ENCODE measurements at places on chromosomes 12 and 14. TPM values are rescaled to one million over a fixed set of nuclear protein-coding genes. Genes with fewer than 3 reads are reported as not detected.

GRCh38 chr12:68803948-68804656 is 3.9 kb upstream of the MDM2 start:
- no peak overlapping the region for H3K4me3 ChIP-seq
- no peak overlapping the region for H3K27ac ChIP-seq
- H3K36me3 ChIP-seq = no peaks in the 10 kb centered on the region
- DNase-seq = peak; percentile 24

GRCh38 chr14:94320243-94320642 is 2.9 kb downstream of the SERPINA6 start:
- H3K36me3 ChIP-seq = no peaks in the 10 kb centered on the region
- no peak overlapping the region for H3K4me3 ChIP-seq
- no peaks in the 10 kb centered on the region for H3K4me1 ChIP-seq
- no peaks in the 10 kb centered on the region for H3K27me3 ChIP-seq
- no peak for DNase-seq
- no peak overlapping the region for H3K27ac ChIP-seq

DNA sequence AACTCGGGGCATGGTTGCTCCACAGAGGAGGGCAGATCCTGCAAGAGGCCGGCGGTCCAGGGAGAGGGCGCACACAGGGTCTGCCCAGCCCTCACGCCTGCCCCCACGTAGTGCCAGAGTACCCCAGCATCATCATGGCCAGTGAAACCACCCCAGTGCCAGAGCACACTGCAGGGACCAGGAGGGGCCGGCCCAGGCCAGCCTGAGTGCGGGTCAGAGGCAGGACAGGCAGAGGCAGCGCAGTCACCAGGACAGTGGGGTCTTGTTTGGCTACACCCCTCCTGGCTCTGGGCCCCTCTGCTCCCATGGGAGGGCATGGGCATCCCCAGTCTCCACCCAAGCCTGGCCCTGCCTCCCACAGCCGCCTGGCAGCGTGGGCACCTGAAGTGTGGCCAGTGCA is 34.7 kb downstream of the LRCOL1 start:
- no peaks in the 10 kb centered on the region for H3K27me3 ChIP-seq
- H3K36me3 ChIP-seq = peaks cover 38% of the 10 kb centered on the region
- no peak overlapping the region for H3K27ac ChIP-seq
- no peak overlapping the region for H3K4me3 ChIP-seq
- no peaks in the 10 kb centered on the region for H3K4me1 ChIP-seq

GRCh38 chr14:75982266-75983018 is 647 bp upstream of the TGFB3 start:
- peak; percentile 95 for DNase-seq
- no peaks in the 10 kb centered on the region for H3K27me3 ChIP-seq
- H3K36me3 ChIP-seq = no peaks in the 10 kb centered on the region
- peak overlapping the region; percentile 93 for H3K27ac ChIP-seq

Gene RNASE3
- total RNA-seq = 0.31 TPM

- no peak overlapping the region for H3K27ac ChIP-seq
- no peak for DNase-seq
- no peaks in the 10 kb centered on the region for H3K36me3 ChIP-seq
- H3K27me3 ChIP-seq = no peaks in the 10 kb centered on the region
Measured at GRCh38 chr12:99957866-99958466, 26.8 kb downstream of the ANKS1B start.

Gene KRT82
- not detected for total RNA-seq

Gene DBX2
- total RNA-seq = not detected

Gene ARF6
- 58.9 TPM for total RNA-seq

DNA sequence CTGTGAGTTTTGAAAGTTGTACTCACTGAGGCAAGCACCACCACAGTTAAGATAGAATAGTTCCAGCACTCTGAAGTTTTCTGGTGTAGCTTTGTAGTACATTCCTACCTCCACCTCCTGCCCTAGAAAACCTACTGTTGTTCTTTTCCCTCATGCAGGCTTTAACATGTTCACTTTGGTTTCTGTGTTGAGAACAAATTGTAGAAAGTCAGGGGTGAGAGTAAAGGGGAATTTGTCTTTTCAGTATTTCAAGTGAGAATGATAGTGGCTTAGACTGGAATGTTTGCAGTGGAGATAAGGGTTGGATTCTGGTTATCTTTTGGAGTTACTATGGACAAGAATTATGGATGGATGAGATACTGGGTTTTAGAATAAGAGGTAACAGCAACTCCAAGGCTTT is 67.2 kb downstream of the AEBP2 start:
- DNase-seq = no peak
- H3K4me1 ChIP-seq = peaks cover 3% of the 10 kb centered on the region
- no peak overlapping the region for H3K27ac ChIP-seq
- no peak overlapping the region for H3K4me3 ChIP-seq
- H3K36me3 ChIP-seq = no peaks in the 10 kb centered on the region
- H3K27me3 ChIP-seq = no peaks in the 10 kb centered on the region

DNA sequence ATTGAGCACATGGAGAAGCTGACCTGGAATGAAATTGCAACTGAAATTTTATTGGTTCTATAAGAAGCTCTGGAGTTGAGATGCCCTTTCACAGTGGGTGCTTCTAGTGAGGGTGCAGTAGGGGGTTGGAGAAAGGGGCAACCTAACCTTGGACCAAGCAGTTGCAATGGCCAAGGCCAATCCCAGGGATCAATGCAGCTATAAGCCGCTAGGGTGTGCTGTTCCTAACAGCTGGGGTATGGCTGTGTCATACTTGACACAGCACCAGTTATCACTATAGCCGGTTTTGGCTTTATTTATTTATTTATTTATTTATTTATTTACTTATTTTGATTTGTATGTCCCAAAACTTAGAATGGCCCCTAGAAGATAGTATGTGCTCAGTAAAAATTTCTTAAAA is 505.9 kb downstream of the FLRT2 start:
- H3K4me1 ChIP-seq = no peaks in the 10 kb centered on the region
- H3K27me3 ChIP-seq = no peaks in the 10 kb centered on the region
- no peaks in the 10 kb centered on the region for H3K36me3 ChIP-seq
- no peak for DNase-seq
- no peak overlapping the region for H3K27ac ChIP-seq

GRCh38 chr14:67583711-67584644 is 16.1 kb downstream of the PIGH start:
- H3K4me1 ChIP-seq = no peaks in the 10 kb centered on the region
- H3K36me3 ChIP-seq = peaks cover 14% of the 10 kb centered on the region
- H3K4me3 ChIP-seq = no peak overlapping the region

DNA sequence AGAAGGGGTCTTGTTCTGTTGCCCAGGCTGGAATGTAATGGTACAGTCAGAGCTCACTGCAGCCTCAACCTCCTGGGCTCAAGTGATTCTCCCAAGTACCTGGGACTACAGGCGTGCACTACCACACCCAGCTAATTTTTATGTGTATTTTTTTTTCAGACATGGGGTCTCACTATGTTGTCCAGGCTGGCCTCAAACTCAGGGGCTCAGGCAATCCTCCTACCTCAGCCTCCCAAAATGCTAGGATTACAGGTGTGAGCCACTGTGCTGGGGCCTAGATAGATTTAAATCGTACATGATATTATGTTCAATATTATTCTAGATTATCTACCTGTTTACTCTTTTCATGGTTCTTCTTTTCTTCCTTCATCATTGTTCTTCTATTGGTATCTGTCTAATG is 61.5 kb downstream of the IFT81 start:
- no peak overlapping the region for H3K27ac ChIP-seq
- H3K4me3 ChIP-seq = no peak overlapping the region
- DNase-seq = no peak
- H3K4me1 ChIP-seq = no peaks in the 10 kb centered on the region
- H3K36me3 ChIP-seq = peaks cover 3% of the 10 kb centered on the region

- H3K4me3 ChIP-seq = peak within 1 kb of the TSS; percentile 68
- H3K36me3 ChIP-seq = no peaks in the 10 kb centered on the region
- peak within 1 kb of the TSS; percentile 94 for H3K27ac ChIP-seq
- no peaks in the 10 kb centered on the region for H3K27me3 ChIP-seq
Measured at GRCh38 chr12:118061011-118061872, at the start of gene WSB2. Gene WSB2, minus strand, starts transcription at chr12:118061179. Its CDS starts 131 bp downstream, at chr12:118061048.

Gene AMN
- total RNA-seq = 0.94 TPM

- no peak for DNase-seq
- no peaks in the 10 kb centered on the region for H3K36me3 ChIP-seq
- no peak overlapping the region for H3K4me3 ChIP-seq
- H3K27ac ChIP-seq = no peak overlapping the region
- no peaks in the 10 kb centered on the region for H3K27me3 ChIP-seq
- H3K4me1 ChIP-seq = no peaks in the 10 kb centered on the region
Measured at GRCh38 chr14:57495416-57495815, 1.8 kb upstream of the CCDC198 start.

GRCh38 chr12:52356031-52356761 is 11.1 kb downstream of the KRT85 start:
- no peaks in the 10 kb centered on the region for H3K36me3 ChIP-seq
- no peak overlapping the region for H3K4me3 ChIP-seq

DNA sequence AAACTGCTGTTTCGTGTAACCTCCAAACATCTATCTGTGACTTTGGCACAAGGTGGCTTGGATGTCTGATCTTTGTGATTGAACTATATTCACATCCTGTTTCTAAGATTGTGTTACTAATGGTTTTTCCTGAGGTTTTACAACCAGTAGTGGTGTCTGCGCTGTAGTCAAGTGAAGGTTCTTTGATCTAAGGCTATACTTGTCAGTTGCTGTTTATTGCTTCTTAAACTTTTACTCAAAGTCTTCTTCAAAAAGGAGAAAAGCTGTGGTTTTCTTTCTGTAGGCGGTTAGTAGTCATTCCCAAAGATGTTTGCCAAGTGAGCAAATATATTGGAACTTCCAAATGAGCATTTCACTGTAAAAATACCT is 12.3 kb upstream of the CALM1 start:
- H3K27ac ChIP-seq = peak overlapping the region; percentile 98
- H3K4me1 ChIP-seq = peaks cover 16% of the 10 kb centered on the region
- H3K36me3 ChIP-seq = no peaks in the 10 kb centered on the region
- DNase-seq = no peak
- H3K4me3 ChIP-seq = no peak overlapping the region
- no peaks in the 10 kb centered on the region for H3K27me3 ChIP-seq

- H3K27ac ChIP-seq = no peak overlapping the region
- peaks cover 3% of the 10 kb centered on the region for H3K4me1 ChIP-seq
- H3K4me3 ChIP-seq = no peak overlapping the region
Measured at GRCh38 chr12:6061660-6062059, 62.8 kb downstream of the VWF start.

DNA sequence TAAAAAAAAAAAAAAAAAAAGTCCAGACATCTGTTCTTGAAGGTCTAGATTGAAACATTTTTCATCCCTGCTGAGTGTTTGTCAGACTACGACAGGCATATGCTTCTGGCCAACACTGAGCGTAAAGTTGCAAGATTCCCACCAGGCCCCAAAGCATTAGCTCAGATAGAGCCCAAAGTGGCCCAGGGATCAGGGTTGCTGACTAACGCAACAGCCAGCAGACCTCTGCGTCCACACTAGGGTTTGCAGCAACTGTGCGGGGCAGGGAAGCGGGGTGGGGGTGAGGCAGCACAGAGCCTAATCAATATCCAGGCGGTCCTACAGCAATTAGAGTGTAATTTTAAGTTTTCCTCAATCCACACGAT is 55.7 kb downstream of the SSH1 start:
- H3K4me3 ChIP-seq = no peak overlapping the region
- no peaks in the 10 kb centered on the region for H3K27me3 ChIP-seq
- peak overlapping the region; percentile 87 for H3K27ac ChIP-seq
- H3K4me1 ChIP-seq = peaks cover 34% of the 10 kb centered on the region

GRCh38 chr12:102052192-102053061 is 9.4 kb downstream of the WASHC3 start:
- no peak overlapping the region for H3K4me3 ChIP-seq
- no peak for DNase-seq
- no peak overlapping the region for H3K27ac ChIP-seq
- no peaks in the 10 kb centered on the region for H3K4me1 ChIP-seq
- H3K36me3 ChIP-seq = peaks cover 20% of the 10 kb centered on the region
- H3K27me3 ChIP-seq = no peaks in the 10 kb centered on the region

- peak; percentile 38 for DNase-seq
- H3K27ac ChIP-seq = no peak overlapping the region
- H3K36me3 ChIP-seq = peaks cover 17% of the 10 kb centered on the region
- no peaks in the 10 kb centered on the region for H3K4me1 ChIP-seq
- H3K27me3 ChIP-seq = no peaks in the 10 kb centered on the region
Measured at GRCh38 chr12:111529424-111530368, 69.4 kb downstream of the ATXN2 start.

GRCh38 chr12:106085213-106085612 is 53.5 kb downstream of the NUAK1 start:
- no peak overlapping the region for H3K27ac ChIP-seq
- no peak for DNase-seq
- H3K27me3 ChIP-seq = no peaks in the 10 kb centered on the region
- no peak overlapping the region for H3K4me3 ChIP-seq

- DNase-seq = no peak
- peaks cover 4% of the 10 kb centered on the region for H3K36me3 ChIP-seq
- H3K27me3 ChIP-seq = no peaks in the 10 kb centered on the region
- no peak overlapping the region for H3K4me3 ChIP-seq
- H3K4me1 ChIP-seq = peaks cover 20% of the 10 kb centered on the region
Measured at GRCh38 chr12:27535318-27535717, 11.3 kb downstream of the PPFIBP1 start.

Gene KRT6C
- total RNA-seq = not detected

DNA sequence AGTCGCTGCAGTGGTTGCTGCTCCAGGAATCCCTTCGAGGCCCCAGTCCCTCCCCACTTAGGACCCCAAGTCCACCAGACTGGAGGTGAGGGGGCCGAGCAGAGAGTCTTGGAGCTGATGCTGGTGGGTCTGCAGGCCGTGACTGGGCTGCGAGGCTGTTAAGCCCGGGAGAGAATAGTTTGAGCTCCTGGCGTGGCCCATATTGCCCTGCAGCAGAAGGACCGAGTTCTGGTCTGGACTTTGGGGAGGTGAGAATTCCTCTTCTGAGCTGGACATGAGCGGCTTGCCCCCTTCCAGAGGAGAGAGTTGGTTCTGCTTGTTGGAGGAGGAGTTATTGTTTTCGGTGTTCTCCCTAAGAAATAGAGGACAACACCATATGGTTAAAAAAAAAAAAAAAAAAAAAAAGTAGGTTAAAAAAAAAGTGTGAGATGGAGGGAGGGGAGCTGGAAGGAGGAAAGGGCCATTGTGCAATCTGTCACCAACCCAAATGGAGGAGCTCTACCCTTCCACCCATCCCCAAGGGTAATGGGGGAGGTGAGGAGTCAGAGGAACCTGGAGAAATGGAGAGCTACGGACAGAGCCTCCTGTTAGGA is 3.0 kb downstream of the SIX1 start:
- no peak overlapping the region for H3K4me3 ChIP-seq
- no peak for DNase-seq
- no peak overlapping the region for H3K27ac ChIP-seq
- H3K4me1 ChIP-seq = peaks cover 32% of the 10 kb centered on the region
- H3K36me3 ChIP-seq = no peaks in the 10 kb centered on the region

GRCh38 chr12:72540811-72541210 is 268.6 kb downstream of the TRHDE start:
- DNase-seq = no peak
- H3K4me3 ChIP-seq = no peak overlapping the region
- H3K36me3 ChIP-seq = no peaks in the 10 kb centered on the region
- no peak overlapping the region for H3K27ac ChIP-seq
- H3K27me3 ChIP-seq = no peaks in the 10 kb centered on the region

DNA sequence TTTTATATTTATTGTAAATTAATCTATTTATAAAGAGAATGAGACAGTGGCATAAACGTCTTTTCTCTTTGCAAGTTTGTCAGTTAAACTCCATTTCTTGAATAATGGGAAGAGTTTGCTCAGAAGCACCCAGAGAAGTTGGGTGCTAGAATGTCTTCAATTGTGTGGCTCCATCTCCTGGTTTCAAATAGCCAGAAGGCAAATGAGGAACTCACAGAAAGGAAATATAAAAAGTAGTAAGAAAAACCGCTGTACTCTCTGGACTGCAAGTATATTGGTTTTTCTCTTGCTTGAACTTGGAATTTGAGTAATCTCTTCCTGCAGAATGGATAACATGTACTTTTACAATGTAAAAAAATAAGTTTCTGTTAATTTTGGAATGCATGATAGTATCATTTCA is 217.5 kb downstream of the DPY19L2 start:
- no peak overlapping the region for H3K27ac ChIP-seq
- no peaks in the 10 kb centered on the region for H3K4me1 ChIP-seq
- no peaks in the 10 kb centered on the region for H3K36me3 ChIP-seq
- H3K27me3 ChIP-seq = no peaks in the 10 kb centered on the region

Data from lung (tissue), 17 donors.